Right cardiac atrium (tissue), 5 donors: ENCODE measurements at places on chromosomes 7 and 10. TPM values are rescaled to one million over a fixed set of nuclear protein-coding genes. Genes with fewer than 3 reads are reported as not detected.

- no peak for DNase-seq
These were observed 18.8 kb downstream of the TNKS2 start for GRCh38 chr10:91816981-91817380.

GRCh38 chr7:105229641-105230040 lies 159.1 kb downstream of the SRPK2 start:
- DNase-seq, result no peak

DNA sequence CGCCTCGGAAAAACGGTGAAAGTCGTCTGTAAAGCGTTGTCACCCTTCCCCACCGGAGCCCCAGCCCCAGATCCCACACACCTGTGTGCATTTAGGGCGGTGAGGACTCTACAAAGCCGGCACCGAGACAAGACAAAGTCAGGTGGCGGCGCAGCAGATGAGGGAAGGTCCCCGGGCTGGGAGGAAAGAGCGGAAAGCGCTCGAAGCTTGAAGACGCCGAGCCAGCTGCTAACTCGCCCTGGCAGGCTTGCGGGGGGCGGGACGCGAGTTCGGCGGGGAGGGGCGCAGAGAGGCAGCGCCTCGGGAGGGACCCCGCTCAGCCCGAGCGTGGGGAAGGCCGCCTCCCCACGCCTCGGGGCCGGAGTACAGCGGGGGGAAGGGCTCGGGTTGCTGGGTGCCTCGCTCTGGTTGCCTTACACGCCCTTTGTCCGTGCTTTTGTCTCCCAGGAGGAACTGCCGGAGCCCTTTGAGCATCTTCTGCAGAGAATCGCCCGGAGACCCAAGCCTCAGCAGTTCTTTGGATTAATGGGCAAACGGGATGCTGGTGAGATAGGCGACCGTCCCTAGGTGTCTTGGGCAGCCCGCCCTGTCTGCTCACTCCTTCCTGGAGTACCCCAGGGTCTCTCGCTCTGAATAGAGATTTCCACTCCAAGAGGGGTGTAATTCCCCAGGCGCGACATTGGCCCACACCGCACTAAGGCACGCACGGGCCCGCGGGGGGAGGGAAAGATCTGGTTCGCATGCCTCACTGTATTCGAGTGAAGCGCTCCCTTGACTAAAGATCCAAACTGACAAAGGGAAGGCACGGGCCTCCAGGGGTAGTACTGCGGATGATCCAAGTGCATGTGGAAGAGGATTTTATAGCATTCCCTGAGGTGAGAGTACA lies 1.6 kb downstream of the TAC1 start:
- DNase-seq, result no peak

- no peak for DNase-seq
These were observed 5.1 kb downstream of the FLNC start for GRCh38 chr7:128835231-128835751.

DNA sequence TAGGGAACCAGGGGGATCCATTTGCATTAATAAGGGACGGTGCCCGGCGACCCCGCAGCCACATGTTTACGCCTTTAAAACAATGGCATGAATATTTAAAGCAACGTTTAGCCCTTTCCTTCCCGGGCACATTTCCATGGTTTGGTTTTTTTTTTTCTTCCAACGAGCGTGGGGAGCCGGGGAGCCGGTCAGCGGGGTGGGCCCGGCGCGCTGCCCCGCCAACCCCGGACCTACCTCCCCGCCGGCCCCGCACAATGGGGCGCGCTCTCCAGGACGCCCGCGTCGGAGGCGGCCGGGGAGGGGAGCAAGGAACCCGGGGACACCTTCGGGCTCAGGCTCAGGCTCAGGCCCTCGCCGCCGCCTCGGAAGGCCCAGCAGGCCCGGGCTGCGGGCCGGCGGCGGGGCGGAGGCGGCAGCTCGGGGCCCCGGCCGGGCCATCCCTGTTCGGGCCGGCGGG lies 1.0 kb downstream of the SEPHS1 start:
- DNase-seq, result peak; percentile 37

GRCh38 chr7:140093375-140093774 lies 30.6 kb upstream of the PARP12 start:
- no peak for DNase-seq

- DNase-seq, result no peak
These were observed 108.0 kb downstream of the DNAJB6 start for GRCh38 chr7:157444843-157445135.

- peak; percentile 89 for DNase-seq
These were observed 132.0 kb downstream of the PRKAG2 start for GRCh38 chr7:151744656-151745638.

- no peak for DNase-seq
These were observed 1286.3 kb upstream of the AUTS2 start for GRCh38 chr7:68311958-68312357.

DNA sequence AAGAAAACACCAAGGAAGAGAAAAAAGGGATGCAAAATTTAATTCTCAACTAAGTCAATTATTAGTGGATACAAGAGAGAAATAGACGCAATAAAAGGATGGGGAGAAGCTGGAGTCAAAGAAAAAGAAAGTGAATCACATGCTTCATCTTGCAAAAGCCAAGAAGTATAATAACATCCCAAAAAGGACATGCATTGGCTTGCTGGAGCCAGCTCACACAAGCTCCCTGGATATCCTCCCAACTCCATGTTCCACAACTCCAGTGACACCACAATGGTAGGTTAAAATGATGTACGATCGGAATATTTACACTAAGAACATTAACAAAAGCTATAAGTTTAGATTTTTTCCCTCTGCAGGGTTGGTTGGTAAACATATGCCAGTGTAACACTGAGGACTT lies 72.4 kb downstream of the MACC1 start:
- no peak for DNase-seq

GRCh38 chr7:87565877-87566276 lies 34.8 kb downstream of the ABCB1 start:
- no peak for DNase-seq

DNA sequence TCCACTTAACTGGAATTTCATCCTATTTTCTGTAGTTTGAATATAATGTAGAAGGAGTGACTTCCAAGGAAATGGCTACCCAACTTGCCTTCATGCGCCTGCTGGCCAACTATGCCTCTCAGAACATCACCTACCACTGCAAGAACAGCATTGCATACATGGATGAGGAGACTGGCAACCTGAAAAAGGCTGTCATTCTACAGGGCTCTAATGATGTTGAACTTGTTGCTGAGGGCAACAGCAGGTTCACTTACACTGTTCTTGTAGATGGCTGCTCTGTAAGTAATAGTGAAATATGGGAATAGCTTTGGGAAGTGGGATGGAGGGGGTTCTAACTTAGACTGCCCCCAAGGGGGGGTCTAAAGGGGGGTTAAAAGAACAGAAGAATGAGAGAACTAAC lies 34.5 kb downstream of the COL1A2 start:
- no peak for DNase-seq

- peak; percentile 61 for DNase-seq
These were observed 302.9 kb upstream of the PODXL start for GRCh38 chr7:131859147-131859821.

The GPR37 gene
- not detected for total RNA-seq

The ZNF467 gene
- 10.4 TPM for total RNA-seq

The PSTK gene
- 4.8 TPM for total RNA-seq

The PRKG1 gene
- 47.4 TPM for total RNA-seq

The EBLN1 gene
- not detected for total RNA-seq

The FAM241B gene
- 5.5 TPM for total RNA-seq

The SERPINE1 gene
- total RNA-seq, result 2.1 TPM

The GALNT17 gene
- 0.71 TPM for total RNA-seq

The AQP1 gene
- total RNA-seq, result 187 TPM

The GET4 gene
- 20.1 TPM for total RNA-seq
